Suppressor macrophage treated with lipopolysaccharide for 1 hour (primary cell): ENCODE measurements at places on chromosomes 1 and 21.
A peak's percentile ranks its signal among the peaks of the same experiment; 100 is the strongest.

GRCh38 chr1:185170291-185170848 lies 13.4 kb downstream of the SWT1 start:
- peak; percentile 70 for DNase-seq

- no peak for DNase-seq
Measured at GRCh38 chr1:162023181-162023546, 505 bp downstream of the OLFML2B start.

DNA sequence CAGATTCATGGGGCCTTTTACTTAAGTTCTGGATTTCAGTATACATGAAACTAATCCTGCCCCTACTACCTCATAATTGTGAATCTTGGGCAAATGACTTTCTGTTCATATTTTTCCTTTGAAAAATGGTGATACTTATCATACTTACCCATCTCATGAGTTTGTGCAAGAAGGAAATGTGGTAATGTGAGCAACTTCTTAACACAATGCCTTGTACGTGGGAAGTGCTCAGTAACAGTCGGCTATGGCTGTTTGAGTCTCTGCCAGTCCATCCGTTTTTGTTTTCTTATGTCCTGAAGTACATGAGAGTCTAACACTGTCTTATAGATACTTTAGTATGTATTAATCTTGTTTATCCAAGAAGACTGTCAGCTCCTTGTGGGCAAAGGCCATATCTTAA lies 86.5 kb downstream of the PATJ start:
- DNase-seq: peak; percentile 37

- DNase-seq: no peak
Measured at GRCh38 chr1:223331301-223331700, 32.7 kb downstream of the SUSD4 start.

DNA sequence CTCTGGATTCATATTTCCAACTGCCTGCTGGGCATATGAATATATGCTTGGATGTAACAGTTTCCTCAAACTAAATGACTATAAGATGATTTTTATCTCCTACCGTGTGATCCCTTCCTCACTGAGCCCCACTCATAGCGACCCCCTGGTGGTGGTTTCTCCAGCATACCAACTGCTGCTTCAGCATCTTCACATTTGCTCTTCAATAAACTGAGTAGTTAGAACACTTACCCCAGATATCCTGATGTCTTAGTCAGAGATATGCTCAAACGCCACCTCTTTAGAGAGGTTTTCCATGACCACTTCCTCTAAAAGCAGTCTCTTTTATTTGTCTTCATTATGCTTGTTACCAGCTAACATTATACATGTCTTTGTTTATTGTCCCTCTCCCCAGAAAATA lies 10.2 kb upstream of the HNRNPR start:
- no peak for DNase-seq

DNA sequence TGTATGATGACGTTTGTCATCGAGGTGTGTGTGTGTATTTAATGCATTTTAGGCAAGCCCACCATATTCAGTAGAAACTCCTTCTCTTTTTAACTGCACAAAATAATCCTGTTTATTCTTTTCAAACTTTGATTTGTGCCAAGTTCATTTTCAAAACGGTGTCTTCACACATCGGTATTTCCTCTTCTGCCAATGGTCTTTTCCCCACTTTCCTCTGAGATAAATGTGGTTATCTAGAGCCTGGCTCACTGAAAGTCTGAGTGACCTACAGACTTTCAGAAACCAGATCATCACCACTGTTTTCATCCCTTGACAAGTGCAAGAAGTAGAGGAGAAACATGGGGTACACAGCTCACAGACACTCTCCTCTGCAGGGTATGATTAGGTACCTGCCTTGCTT lies 69.4 kb downstream of the GPATCH2 start:
- no peak for DNase-seq

DNA sequence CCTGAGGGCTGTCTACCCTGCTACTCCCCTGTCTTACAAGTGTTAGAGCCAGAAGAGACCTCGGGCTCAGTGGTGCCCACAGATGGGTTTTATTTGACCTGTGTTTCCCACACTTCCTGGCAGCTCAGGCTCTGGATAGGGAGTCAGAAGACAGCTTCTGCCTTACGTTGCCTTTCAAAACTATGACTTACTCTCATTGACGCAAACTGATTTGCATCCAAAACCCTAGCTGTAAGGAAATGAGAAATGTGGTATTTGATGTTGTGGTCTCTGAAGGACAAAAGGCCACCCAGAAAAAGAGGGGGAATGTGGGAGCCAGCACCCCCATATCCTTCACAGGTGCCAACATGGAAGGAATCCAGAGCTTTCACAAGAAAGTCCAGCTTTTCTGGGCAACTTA lies 180.2 kb downstream of the ATG4C start:
- DNase-seq: no peak

DNA sequence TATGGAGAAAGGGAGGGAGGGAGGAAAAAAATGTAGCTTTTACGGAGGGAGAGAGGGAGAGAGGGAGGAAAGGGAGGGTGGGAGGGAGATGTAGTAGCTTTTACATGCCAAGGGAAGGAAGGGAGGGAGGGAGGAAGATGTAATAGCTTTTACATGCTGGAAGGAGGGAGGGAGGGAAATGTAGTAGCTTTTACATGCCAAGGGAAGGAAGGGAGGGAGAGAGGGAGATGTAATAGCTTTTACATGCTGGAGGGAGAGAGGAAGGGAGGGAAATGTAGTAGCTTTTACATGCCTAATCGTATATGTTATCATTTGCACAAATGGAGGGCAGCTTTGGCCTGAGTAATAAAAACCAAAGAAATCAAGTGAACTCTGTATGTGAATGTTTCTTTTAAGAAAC lies 35.6 kb downstream of the EEIG2 start:
- no peak for DNase-seq

GRCh38 chr1:185096531-185096930 lies 51.2 kb downstream of the RNF2 start:
- peak; percentile 43 for DNase-seq

DNA sequence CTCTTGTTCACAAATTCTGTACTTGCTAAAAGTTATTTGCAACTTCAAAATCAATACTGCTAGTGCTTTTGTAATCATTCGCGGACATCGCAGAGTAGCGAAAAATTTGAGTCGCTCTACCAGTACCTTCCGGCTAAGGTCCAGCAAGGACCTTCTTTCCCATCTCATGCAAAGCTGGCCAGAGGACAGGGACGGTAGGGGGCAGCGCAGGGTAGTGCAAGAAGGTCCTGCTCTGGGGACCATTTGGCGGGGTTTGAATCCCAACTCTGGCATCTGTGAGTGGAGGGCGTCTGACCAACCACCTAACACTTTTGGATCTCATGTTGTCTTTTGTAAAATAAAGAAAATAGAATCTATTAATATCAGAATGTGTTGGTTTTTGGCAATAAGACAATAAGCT lies 258.3 kb downstream of the SPATA17 start:
- DNase-seq: no peak
